ENCODE measurements at places on chromosomes 12 and 14. TPM values are rescaled to one million over a fixed set of nuclear protein-coding genes. Genes with fewer than 3 reads are reported as not detected.

PTGER2 gene
- 1.8 TPM for total RNA-seq

ISM2 gene
- total RNA-seq: 0.32 TPM

AHSA1 gene
- total RNA-seq: 81.0 TPM

OTX2 gene
- total RNA-seq: not detected

POTEG gene
- total RNA-seq: not detected

AICDA gene
- not detected for total RNA-seq

ARMH4 gene
- 3.9 TPM for total RNA-seq

KLRD1 gene
- 2.5 TPM for total RNA-seq

SLC17A8 gene
- not detected for total RNA-seq

PGF gene
- total RNA-seq: 17.9 TPM

SOX5 gene
- 11.7 TPM for total RNA-seq

TMEM253 gene
- 0.44 TPM for total RNA-seq

PRKAB1 gene
- total RNA-seq: 20.2 TPM

CLEC12A gene
- 1.6 TPM for total RNA-seq

RNF10 gene
- 149 TPM for total RNA-seq

KCNMB4 gene
- 1.5 TPM for total RNA-seq

CCDC196 gene
- total RNA-seq: not detected

ACVRL1 gene
- total RNA-seq: 24.7 TPM

TMEM233 gene
- not detected for total RNA-seq

PHLDA1 gene
- total RNA-seq: 32.6 TPM

RNF212B gene
- not detected for total RNA-seq

CLEC1A gene
- 1.9 TPM for total RNA-seq

FAIM2 gene
- 0.64 TPM for total RNA-seq

APOF gene
- not detected for total RNA-seq

RNASE4 gene
- total RNA-seq: 165 TPM

TAS2R9 gene
- total RNA-seq: not detected

C12orf57 gene
- 547 TPM for total RNA-seq

HOXC4 gene
- total RNA-seq: 1.9 TPM

LMO3 gene
- 16.5 TPM for total RNA-seq

BIN2 gene
- 6.2 TPM for total RNA-seq
